ENCODE measurements at places on chromosomes 3 and 15.

GRCh38 chr3:63351159-63352007 lies 73.3 kb downstream of the SYNPR start:
- peak; percentile 40 for DNase-seq

DNA sequence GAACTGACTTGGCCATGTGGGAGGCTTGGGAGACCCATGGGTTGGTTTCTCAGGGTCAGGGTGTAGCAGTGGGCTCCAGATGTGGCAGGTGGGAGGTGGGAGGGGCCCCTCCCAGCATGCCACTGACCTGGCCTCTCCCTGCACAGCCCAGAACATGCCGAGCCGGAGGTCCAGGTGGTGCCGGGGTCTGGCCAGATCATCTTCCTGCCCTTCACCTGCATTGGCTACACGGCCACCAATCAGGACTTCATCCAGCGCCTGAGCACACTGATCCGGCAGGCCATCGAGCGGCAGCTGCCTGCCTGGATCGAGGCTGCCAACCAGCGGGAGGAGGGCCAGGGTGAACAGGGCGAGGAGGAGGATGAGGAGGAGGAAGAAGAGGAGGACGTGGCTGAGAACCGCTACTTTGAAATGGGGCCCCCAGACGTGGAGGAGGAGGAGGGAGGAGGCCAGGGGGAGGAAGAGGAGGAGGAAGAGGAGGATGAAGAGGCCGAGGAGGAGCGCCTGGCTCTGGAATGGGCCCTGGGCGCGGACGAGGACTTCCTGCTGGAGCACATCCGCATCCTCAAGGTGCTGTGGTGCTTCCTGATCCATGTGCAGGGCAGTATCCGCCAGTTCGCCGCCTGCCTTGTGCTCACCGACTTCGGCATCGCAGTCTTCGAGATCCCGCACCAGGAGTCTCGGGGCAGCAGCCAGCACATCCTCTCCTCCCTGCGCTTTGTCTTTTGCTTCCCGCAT lies 7.9 kb upstream of the STAB1 start:
- DNase-seq = no peak

- no peak for DNase-seq
These were observed 961.0 kb upstream of the CFAP20DC start for GRCh38 chr3:60010781-60011180.

DNA sequence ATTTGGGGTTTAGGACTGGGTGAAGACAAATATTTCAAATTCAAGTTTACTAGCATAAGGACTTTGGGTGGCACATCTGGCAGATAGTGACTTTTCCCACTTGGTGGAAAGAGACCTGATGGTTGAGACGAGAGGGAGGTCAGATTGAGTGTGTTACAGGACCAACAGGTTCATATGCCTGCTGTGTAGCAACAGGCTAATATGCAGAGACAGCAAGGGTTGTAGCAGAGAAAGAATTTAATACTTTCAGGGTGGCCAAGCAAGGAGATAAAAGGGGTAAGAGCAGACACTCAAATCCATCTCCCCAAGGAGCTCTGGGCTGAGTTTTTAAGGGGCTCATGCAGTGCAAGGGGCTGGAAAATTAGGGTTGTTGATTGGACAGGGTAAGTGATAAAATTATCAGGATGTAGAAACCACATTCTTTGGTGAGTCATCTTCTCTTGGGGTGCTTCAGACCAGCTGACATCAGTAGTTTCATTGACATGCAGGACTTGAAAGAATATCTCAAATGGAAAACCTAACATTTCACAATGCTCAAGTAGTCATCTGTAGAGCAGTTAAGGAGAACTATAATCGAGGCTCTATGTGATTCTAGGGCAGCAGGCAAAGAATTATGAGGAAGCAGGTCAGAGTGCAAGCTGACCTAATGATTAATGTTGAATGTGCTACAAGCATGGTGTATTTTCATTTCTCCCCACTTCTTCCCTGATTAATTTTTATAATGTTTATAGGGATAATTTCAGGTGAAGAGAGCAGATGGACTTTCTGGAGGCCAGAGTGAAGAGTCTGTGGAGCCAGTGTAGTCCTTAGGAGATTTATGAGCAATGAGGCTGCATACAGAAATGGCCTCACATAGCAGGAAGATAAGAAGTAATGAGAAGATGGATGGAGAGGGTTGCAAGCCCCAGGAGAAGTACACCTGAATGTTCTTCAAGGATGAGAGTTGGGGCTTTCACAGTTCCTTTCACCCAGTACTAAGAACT lies 13.7 kb downstream of the FOXB1 start:
- no peak for DNase-seq

DNA sequence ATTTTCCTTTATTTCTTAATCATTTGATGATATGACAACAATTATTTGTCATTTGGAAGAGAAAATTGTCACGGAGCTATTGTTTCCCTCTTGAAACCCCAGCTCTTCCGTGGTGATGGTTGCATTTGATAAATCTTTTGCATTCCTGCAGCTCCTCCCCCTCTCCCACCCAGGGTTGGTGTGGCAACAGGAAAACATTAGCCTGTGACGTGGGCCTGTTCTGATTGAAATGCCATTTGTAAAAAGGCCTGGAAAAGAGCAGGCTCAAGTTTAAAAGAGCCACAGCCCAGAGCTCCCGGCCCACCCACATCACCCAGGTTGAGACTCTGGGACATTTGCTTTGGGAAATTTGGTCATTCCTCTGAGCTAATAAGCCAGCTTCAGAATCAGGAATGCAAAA lies 282.5 kb downstream of the RPLP1 start:
- no peak for DNase-seq

- no peak for DNase-seq
These were observed 89.9 kb upstream of the MEF2A start for GRCh38 chr15:99475754-99476412.

GRCh38 chr3:24494618-24495325 lies at the start of gene THRB:
TSS of gene THRB (minus strand) at chr3:24494850.
- peak; percentile 57 for DNase-seq

DNA sequence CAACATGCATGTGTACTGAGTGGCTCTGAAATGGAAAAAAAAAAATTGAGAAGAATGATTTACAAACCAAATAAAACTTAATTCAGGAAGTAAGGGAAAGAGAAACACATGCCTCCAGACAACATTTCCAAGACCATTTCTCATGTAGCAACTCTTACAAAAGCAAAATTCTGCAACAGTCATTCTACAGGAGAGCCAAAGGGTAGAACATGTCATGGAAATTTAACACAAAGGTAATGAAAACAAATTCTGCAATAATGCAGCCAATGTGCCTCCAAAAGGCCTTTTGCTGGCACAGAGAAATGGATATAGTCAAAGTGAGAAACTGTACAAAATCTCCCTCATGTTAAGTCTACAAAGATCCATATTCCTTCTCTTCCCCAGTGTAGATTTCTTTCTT lies 4.0 kb downstream of the PEX11A start:
- DNase-seq = no peak

GRCh38 chr3:158788446-158788845 lies 13.4 kb upstream of the MFSD1 start:
- no peak for DNase-seq

DNA sequence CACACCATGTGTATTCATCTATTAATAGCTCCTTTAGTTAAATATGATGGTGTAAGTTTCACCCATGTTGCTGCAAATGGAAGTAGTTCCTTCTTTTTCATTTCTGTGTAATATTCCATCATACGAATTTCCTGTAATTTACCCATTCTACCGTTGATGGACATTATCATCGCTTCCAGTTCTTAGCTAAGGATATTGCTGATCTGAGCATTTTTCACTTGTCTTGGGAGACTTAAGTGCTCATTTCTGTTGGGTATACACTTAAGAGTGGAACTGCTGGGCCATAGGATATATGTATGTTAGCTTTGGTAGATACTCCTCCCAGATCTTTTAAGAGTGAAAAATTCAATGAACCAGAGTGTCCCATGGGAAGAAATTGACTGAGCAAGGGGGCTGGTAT lies 11.0 kb downstream of the PLIN1 start:
- no peak for DNase-seq

DNA sequence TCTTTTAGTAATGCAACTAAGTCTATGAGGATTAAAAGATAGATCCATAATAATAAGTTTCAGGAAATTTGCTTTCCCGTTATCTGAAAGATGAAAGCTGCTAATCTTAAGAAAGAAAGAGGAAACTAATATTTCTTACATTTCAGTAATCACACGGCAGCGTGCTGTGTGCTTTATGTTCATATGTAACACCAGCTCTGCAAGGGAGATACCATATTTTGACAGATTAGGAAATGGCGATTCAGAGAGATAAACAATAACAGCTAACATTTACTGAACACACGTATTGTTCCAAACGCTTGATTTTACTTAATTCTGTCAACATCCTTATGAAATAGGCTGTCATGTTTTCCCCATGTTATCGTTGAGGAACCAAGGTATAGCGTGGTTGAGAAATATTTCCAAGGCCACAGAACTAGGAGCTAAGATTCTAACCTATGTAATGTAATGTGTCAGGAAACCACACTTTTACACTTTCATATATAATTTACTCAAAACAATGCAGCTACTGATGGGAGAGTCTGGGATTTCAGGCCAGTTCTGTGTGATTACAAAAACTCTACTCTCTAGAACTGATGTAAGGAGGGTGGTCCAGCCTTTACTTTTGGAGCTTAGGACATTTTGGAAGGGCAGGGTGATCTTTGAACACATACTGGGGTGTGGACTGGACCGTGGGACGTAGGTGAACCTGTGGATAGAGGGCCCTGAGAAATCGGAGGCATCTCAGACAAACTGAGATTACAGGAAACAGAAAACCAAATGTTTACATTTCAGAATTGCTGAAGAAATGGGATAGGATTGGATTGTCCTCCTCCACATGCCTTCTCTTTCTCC lies 100.6 kb downstream of the IL1RAP start:
- DNase-seq = no peak

DNA sequence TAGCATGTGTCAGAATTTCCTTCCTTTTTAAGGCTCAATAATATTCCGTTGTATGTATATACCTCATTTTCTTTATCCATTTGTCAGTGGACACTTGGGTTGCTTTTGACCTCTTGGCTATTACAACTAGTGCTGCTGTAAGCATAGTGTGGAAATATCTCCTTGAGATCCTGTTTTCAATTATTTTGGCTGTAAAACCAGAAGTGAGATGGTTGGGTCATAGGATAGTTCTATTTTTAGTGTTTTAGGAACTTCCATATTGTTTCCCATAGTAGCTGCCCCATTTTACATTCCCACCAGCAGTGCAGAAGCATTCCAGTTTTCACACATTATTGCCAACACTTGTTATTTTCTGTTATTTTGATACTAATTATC lies 70.4 kb upstream of the C15orf39 start:
- no peak for DNase-seq

- DNase-seq = no peak
These were observed 44.8 kb upstream of the TLE3 start for GRCh38 chr15:70142322-70143191.

DNA sequence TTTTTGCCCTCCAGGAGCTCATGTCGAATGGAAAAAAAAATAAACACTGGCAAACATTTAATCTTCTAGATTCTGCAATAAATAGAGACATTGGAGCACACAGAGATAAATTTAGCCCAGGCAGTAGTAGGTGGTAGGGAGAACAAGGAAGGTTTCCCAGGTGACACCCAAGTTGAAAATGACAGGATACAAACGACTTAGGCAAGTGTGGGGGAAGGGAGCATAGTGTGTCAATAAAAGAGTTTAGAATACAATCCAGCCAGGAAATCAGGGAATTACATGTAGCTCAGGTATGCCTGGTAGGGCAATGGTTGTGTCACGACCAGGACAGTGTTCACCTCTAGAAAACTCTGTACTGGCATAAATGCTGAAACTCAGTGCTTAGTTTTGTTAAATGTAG lies 364.6 kb upstream of the AGTR1 start:
- no peak for DNase-seq

DNA sequence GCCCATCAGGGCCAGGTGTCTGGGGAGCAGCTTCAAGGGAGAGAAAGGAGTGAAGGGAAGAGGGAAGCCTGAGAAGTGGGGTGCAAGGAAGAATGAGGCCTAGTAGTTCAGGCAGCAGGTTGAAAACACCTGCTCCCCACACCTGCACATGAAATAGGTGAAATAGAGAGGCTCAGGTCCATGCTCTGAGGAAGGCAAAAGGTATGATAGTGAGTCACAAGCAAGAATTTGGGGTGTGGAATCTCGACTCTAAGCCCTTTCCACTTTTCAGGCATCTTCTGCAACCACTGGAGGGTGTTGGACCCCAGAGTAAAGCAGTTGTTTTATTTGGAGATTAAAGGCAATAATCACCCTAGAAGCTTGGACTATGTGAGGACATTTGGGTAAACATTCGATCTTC lies 157.5 kb downstream of the CTNNB1 start:
- peak; percentile 19 for DNase-seq

GRCh38 chr3:124974691-124975090 lies 40.1 kb upstream of the MUC13 start:
- no peak for DNase-seq

- DNase-seq = peak; percentile 43
These were observed 14.1 kb downstream of the ANKRD34C start for GRCh38 chr15:79296583-79296982.

GRCh38 chr3:194588741-194589140 lies 44.5 kb downstream of the TMEM44 start:
- DNase-seq = no peak

- no peak for DNase-seq
These were observed 38.4 kb downstream of the UBP1 start for GRCh38 chr3:33401781-33402180.

GRCh38 chr3:31027191-31027761 lies 132.8 kb upstream of the GADL1 start:
- DNase-seq = no peak

All from NCI-H524 (cell line).